ENCODE measurements at places on chromosomes 7 and 10. TPM values are rescaled to one million over a fixed set of nuclear protein-coding genes. Genes with fewer than 3 reads are reported as not detected.

DNA sequence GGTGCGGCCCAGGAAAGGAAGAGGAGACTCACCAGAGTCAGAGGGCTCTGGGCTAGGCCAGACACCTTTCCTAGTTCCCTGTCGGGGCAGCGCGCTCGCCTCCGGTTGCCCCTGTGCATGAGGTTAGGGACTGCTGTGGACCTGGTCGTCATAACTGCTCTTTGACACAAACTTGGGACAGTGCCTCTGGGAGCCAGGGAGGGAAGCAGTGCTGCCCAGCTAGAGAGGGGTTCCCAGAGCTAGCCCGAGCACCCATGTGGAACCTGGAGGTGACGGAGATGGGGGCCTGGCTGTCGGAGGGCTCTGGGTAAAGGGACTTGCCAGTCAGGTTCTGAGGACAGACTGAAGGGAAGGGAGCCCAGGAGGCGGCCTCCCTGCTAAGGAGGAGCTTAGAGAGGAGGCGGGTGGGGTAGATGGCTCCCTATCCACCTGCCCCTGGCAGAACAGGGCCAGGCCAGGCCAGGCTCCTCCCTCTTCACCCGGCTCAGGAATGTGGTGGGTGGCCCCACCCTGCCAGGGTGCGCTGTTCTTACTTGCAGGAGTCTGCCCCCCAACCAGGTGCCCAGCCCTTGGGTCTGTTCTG, 29.7 kb downstream of the AGAP3 start:
- DNase-seq, result peak; percentile 24

DNA sequence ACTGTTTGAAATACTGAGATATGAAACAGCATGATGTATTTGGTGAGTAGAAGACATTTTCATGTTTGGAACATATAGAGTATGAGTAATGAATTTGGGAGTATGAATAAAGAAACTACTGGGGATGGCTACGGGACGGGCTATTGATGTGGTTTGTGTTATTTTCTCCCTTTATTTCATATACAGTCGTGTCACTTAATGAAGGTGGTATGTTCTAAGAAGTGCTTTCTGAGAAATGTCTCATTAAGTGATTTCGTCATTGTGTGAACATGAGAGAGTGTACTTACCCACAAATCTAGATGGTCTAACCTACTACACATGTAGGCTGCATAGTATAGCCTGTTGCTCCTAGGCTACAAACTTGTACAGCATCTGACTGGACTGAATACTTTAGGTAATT, 106.3 kb downstream of the CCNY start:
- DNase-seq, result no peak

DNA sequence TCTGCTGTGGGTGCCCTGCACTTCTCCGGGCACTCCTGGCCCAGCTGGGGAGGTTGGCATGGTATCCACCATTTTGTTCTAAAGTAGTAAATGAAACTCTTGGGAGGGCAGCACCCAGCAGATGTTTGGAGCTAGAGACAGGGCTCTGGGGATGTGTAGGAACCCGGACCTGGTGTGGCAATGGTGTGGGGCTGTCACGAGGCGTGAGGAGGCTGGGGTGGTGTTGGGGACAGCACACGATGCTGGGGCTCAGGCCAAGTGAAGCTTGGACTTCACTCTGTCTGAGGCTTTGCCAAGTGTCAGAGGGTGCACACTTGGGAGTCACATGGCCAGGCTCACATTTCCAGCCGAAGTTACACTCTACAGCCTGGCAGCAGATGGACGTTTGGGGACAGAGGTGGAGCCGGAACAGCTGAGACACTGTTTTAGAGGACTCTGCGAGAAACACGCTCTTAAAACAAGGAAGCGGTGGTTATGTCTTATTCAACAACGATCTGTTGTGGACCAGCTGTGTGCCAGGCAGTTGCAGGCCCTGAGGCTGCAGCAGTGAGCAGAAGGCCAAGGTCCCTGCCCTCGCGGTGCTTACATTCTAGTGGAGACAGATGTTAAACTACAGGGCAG, 118.2 kb downstream of the CUX1 start:
- no peak for DNase-seq

DNA sequence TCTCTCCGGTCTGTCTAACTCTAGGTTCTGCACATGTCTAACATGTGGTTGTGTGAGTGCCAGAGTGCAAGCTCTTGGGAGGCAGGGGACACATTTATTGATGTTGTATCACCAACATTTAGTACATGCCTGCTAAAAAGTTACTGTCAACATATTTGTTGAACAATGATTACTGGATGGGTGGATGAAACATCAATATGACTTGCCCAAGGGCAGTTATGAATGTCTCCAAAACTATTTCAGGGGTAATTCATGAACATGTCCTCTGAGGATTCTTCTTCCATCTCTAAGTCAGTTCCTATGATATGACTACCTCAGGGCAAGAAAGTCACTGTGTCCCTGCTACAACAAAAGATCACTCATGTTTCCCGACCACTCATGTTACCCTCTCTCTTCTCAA, 91.3 kb upstream of the STEAP1B start:
- DNase-seq, result no peak

DNA sequence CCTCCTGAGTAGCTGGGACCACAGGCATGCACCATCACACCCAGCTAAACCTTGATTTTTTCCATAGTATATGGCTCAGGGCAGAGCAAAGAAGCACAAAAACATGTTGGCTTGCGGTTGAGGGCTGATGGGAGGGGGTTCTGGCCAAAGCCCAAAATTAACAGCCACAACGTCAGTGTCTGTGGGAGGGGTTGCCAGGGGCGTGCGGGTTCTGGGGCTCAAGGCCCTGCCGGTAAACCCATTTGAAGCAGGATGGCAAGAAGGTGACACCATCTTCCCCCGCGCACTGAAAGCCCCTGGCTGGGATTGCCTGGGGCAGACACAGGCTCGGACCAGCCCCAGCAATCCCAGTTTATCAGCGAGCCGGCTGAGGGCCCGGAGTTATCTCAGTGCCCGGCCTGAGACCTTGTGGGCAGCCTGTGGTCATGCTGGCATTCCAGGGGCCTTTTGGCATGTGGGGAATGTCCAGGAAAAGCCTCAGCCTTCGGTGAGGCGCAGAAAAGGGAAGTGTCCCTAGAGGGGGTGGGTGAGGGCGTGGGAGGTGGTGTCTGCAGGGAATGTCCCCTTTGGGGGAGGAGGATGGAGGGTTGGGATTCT, 167.7 kb upstream of the TNRC18 start:
- no peak for DNase-seq

GRCh38 chr7:43495572-43495971, 87.3 kb upstream of the STK17A start:
- DNase-seq, result no peak

- no peak for DNase-seq
Observed at GRCh38 chr10:95217476-95217875, 23.4 kb downstream of the ACSM6 start.

Gene COL1A2
- not detected for total RNA-seq
